AG04449 (cell line): ENCODE measurements at places on chromosomes 13 and 19.

DNA sequence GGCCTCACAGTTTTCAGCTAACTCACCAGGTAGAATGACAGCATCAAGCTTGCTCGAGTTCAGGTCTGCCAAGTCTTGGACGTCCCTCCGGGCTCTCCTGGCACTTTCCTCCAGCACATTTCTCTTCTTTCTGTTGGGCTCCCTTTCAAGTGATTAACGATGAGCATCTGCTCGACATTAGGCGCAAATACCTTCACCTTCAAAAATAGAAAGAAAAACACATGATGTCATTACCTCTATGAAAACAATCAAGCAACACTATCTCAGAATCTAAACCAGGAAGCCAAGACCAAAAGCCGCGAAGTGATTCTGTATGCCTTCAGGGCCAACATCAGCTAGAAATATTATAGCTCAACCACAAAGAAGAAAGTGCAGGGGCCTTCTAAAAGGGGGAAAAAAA is 15.4 kb upstream of the CLN5 start:
- DNase-seq: no peak

DNA sequence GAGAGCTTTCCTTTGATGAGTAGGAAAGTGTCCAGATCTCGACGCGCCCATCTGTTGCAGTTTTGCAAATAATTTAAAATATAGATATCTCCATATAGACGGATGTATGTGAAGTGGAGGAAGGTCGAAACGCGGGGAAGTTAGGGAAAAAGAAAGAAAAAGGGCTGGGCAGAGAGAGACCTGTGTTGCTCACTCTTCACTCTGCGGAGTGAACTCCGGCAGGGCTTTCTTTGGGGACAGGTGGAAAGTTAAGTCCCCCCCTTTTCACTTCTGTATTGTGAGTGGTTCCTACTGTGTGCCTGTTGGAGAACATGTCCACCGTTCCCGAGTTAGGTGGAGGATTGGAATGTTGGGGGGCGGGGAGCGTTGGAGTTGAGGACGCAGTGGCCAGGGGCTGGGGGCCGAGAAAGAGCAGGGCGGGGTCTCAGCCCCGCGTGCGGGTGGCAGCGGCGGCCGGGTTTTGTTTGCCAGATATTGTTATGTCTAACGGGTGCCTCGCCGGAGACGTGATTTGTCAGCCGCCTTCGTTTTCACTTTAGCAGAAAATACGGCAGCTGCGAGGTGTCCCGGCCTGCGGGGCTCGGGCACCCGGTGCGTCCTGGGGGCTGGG is 145.1 kb upstream of the ZNF536 start:
- no peak for DNase-seq

DNA sequence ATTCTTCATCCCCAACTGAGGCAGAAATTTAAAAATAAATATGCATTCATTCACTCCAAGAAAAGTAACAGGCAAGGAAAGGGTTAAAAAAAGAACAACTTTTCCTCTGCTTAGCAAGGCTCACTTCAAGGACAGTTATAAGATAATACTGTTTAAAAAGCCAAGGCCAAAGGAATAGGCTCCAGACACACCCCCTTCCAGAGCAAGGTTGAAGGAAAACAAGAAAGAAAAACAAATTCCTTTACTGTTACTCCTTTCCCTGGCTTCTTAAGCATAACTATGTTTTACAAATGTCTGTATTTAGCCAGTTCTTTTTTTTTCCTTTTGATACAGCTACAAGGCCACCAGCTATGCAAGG is 8.5 kb downstream of the SIGLEC11 start:
- no peak for DNase-seq

GRCh38 chr13:82305588-82305987 is 1576.7 kb downstream of the SLITRK1 start:
- DNase-seq: no peak

DNA sequence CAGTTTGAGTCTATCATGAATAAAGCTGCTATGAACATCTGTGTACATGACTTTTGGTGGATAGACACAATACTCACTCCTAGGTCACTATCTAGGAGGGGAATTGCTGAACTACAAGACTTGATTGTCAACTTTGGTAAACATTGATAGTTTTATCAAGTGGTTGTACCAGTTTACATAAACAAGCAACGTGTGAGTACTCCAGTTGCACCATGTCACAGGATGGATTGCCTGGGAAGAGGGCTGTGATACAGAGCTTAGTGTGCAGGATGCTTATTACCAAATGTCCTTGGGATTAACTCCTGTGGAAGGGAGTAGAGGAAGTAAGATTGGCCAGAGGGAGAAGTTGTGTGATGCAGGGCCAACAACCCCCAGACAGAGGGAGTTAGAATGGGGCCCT is 37.7 kb downstream of the RAP2A start:
- DNase-seq: no peak

DNA sequence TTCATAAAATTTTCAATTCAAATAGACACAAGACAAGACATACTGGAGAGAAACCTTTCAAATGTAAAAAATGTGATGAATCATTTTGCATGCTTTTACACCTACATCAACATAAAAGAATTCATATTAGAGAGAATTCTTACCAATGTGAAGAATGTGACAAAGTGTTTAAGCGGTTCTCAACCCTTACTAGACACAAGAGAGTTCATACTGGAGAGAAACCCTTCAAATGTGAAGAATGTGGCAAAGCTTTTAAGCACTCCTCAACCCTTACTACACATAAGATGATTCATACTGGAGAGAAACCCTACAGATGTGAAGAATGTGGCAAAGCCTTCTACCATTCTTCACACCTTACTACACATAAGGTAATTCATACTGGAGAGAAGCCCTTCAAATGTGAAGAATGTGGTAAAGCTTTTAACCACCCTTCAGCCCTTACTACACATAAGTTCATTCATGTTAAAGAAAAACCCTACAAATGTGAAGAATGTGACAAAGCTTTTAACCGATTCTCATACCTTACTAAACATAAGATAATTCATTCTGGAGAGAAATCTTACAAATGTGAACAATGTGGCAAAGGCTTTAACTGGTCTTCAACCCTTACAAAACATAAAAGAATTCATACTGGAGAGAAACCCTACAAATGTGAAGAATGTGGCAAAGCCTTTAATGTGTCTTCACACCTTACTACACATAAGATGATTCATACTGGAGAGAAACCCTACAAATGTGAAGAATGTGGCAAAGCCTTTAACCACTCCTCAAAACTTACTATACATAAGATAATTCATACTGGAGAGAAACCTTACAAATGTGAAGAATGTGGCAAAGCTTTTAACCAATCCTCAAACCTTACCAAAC is 24.6 kb upstream of the ZNF431 start:
- no peak for DNase-seq

DNA sequence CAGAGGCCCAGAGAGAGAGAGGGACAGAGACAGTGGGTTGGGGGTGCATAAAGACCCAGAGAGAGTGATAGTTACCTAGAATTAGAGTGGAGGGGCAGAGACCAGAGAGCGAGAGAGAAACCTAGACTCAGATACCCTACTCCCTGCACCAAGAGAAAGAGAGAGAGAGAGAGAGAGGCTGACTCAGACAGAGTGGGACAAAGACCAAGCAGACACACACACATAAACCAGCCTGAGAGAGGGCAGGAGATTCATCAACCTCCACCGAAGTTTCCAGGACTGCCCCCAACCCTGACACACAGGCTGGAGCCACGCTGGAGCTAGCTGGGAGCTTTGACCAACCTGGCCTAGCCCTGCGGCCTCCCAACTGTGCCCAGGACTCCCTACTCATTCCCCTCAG is 12.9 kb downstream of the SYT3 start:
- no peak for DNase-seq

DNA sequence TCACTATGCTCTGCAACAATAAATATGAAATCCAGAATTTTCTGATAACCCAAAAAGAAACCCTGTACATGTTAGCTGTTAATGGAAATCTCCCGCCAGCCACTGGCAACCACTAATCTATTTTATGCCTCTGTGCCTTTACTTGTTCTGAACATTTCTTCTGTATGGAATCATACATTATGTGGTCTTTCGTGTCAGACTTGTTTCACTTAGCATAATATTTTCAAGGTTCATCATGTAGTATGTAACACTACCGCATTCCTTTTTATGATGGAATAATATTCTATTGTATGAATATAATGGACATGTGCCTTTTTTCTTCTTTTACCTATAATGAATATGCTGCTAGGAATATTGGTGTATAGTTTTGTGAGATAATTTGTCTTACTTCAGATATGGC is 1123.3 kb downstream of the EFNB2 start:
- no peak for DNase-seq

- peak; percentile 96 for DNase-seq
These were observed 20.2 kb upstream of the CD70 start for GRCh38 chr19:6610934-6611852.

- DNase-seq: no peak
These were observed 211.8 kb downstream of the UQCRFS1 start for GRCh38 chr19:29001141-29001581.
